ENCODE measurements at places on chromosomes 2 and 18. TPM values are rescaled to one million over a fixed set of nuclear protein-coding genes. Genes with fewer than 3 reads are reported as not detected.

Gene BOLL
- not detected for polyA plus RNA-seq

Gene XRCC5
- polyA plus RNA-seq: 255 TPM

Gene PSMA8
- polyA plus RNA-seq: not detected

Gene UGT1A3
- not detected for polyA plus RNA-seq

DNA sequence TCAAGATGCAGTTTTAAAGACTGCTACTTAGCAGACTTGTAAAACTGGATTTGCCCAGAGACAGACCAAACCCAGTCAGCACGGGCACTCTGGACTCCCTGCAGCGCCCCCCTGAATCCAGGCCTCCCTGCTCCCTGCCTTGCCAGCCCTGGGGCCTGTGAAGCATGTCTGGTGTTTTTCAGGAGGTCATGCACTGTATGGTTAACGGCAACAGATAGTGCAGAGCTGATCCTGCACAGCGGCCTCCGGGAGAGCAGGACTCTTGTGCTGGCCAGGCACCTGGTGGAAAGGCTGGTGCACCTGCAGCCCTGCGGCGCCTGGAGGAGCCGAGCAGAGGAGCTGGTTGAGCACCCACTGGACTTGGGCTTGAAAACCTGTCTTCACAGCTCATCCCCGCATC is 30.4 kb downstream of the HDAC4 start:
- DNase-seq: no peak

GRCh38 chr2:2586068-2586776 is 255.1 kb upstream of the MYT1L start:
- no peak for DNase-seq

GRCh38 chr2:171575606-171576005 is 53.3 kb downstream of the CYBRD1 start:
- no peak for DNase-seq

GRCh38 chr2:54290356-54291025 is 34.5 kb upstream of the TSPYL6 start:
- no peak for DNase-seq

GRCh38 chr2:51263951-51264350 is 232.0 kb upstream of the NRXN1 start:
- DNase-seq: no peak

- no peak for DNase-seq
Measured at GRCh38 chr18:10497206-10497749, 28.5 kb upstream of the NAPG start.

GRCh38 chr2:24970483-24971285 is 1.1 kb downstream of the DNAJC27 start:
- DNase-seq: no peak

- no peak for DNase-seq
Measured at GRCh38 chr18:79769698-79770500, 27.8 kb upstream of the KCNG2 start.

DNA sequence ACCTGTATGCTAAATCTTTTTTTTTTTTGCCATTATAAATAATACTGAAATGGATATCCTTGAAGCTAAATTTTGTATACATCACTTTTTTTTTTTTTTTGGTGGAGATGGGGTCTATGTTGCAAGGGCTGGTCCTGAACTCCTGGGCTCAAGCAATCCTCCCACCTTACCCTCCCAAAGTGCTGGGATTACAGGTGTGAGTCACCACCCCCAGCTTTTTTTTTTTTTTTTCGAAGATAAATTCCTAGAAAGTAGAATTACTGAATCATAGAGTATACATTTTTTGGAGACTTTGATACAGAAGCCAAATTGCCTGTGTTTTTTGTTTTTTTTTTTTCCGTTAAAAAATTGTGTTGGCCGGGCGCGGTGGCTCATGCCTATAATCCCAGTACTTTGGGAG is 51.0 kb upstream of the MCFD2 start:
- DNase-seq: no peak

- no peak for DNase-seq
Measured at GRCh38 chr2:158990397-158991214, 22.2 kb downstream of the TANC1 start.

GRCh38 chr2:64716569-64716968 is 62.9 kb upstream of the SERTAD2 start:
- no peak for DNase-seq

DNA sequence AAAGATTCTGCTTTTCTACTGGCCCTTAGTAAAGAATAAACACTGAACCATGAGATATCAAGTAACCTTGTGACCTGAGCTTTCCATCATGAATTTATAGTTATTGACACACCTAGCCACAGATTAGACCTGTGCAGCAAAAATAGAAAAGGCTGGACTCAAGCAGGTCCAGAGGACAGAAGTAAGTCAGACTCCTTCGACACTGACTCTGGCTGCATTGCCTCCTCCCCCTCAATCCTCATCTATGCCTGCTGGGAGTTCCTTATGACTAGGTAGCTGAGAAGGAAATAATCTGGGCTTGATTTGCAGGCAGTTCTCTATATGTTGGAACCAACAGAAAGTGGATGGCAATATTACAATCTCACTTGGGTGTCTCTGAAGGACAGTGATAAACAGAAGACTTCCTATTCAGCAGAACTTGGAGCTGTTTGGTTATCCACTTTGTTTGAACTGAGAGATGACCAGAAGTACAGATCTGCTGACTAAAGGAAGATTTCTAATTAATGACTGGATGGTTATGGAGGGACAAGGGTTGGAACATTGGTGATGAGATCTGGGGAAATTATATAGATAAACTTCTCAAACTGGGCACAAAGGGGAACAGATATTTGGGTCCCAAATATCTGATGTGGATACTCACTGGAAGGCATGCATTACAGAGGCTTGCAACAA is 39.4 kb downstream of the ARID5A start:
- DNase-seq: no peak
